ENCODE measurements at places on chromosomes 1 and 21.

DNA sequence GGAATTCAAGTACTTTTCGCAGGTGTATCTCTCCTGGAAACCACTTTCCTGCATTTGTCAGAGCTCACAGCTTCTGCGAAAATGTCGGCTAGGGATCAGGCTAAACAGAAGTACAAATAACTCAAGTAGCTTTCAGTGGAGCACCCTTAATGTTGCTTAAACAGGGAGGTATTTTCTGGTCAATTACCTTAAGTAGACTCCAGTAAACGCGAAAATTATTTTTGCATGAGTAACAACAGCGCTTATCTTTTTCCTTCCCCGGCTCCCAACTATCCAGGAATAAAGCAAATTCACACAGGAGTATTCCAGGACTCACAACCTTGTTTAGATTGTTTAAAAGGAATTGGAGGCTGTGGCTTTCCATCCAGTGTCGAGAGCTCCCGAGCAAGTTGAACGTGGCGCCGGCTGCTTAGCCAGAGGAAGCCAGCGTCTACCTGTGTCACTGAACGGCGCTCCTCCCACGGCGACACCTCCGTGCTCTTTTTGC is 7.3 kb upstream of the SIM2 start:
- no peak for DNase-seq

GRCh38 chr1:40897513-40897912 is 35.4 kb upstream of the CITED4 start:
- DNase-seq = no peak

GRCh38 chr1:232891656-232892317 is 58.6 kb upstream of the NTPCR start:
- DNase-seq = no peak

DNA sequence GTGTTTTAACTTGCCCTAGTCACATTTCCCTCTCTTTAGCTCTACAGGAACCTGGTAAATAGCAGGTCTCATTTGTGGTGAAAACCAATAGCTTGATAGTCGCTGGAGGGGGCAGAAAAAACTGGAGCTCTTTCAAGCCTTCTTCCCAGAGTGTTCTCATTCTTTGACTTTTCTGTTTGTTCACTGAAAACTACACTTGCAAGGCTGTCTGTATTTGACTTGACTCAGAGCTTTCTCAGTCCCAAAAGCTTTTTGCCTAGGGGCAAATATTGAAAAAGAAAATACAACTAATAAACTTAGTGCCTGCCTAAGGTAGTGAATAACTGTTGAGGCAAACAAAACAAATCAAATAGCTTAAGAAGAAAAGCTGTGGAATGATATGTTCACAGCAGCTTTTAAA is 217.1 kb upstream of the CHRM3 start:
- DNase-seq = no peak

DNA sequence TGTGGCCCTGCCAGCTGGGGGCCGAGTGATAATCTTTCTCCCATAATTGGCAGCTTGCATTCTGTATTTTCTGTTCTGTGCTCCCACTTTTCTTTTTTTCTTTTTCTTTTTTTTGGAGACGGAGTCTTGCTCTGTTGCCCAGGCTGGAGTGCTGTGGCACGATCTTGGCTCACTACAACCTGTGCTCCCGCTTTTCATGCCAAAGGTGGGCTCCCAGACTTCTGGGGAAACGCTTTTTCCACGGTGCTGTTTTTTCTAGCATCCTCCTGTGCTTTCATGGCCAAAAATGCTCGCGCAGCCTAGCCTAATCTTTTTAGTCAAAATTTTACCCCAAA is 585 bp upstream of the AHCTF1 start:
- DNase-seq = no peak

DNA sequence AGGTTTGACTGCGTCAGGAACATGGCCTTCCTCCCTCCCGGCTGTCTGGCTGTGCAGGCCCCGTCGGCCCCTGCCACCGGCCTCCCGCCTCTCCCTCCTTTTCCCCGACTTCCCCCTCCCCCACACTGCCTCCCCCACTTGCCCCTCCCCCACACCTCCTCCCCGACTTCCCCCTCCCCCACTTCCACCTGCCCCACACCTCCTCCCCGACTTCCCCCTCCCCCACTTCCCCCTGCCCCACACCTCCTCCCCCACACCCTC is 52.6 kb downstream of the SLC19A1 start:
- DNase-seq = no peak

DNA sequence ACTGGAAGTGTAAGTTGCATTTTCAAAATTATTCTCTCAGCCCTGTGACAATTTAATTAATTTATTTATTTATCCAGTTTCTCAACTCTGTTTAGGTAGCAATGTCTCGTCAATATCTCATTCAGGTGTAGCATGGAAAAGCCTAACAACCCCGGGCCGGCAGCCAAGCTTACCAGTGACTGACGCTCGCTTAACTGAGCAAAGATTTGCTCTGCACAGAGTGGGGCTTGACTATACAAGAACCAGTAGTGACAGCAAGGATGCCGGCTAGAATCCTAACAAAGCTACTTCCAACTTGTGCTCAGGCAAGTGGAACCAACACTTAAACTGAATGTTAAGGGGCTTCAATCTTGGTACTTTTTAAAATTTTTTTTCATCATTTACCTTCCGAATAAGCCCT is 80.9 kb upstream of the ESRRG start:
- DNase-seq = no peak

DNA sequence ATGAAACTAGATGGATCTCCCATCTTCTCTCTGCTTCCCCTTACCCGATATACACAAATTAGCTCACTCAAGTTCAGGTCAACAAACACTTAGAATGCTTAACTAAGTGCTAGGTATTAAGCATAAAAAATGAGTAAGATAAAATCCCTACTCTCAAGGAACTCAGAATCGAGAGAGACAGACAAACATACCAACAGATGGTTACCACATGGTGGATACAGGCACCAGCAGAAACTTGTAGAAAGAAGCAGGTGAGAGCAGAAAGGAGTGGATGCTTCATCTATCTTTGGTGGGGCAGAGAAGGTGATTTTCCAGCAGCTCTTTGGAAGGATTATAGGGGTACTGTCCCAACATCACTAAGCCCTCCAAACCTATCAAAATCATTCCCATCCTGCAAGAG is 32.2 kb downstream of the C8B start:
- DNase-seq = no peak

- no peak for DNase-seq
Measured at GRCh38 chr1:237759377-237759776, 131.3 kb downstream of the ZP4 start.

DNA sequence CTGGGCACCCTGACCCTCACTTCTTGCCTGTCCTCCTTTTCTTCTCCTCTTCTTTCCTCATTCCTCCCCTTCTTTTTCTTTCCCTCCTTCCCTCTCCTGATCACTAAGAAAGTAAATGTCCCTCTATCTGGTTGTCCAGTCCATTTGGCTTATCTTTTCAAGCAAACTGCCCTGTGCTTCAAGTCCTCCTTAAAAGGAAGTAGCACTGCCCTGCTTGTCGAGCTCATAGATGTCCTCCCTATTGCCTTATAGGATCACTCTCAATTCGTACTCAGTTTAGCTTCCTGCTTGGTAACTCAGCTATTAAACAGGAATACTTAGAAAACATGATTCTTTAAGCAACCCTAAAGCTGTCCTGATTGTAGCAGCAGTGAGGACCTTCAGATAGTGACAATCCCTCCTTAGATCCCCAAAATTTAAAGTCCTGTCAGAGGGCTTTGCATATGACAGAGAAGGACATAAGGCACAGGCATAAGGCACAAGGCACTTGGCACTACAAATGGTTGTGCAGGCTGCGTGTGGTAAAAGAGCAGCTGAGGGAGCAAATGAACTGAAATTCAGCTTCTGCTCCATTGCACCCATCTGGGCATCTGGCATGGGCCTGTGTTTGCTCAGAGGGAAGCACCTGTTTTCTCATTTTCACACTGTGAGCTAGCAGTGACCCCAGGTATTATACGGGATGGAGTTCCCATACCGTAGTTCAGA is 26.1 kb upstream of the SLAMF6 start:
- no peak for DNase-seq

DNA sequence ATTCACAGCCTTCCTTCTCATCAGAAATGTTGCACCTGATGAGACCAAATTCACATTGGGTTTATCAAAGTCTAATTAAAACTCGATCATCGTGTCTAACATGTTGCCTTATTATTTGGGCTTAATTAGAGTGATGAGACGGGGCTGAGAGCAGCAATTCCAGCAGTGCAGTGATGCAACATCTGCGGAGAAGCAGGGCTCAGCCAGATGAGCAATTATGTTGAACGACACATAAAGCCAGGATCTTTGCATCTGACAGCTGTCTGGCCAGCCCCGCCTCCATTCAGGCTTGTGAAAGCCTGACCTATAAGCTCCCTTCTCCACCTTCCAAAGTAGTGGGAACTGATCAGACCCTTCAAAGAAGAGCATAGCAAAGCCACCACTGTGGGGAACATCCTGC is 109.8 kb downstream of the C1orf94 start:
- DNase-seq = no peak

- DNase-seq = no peak
Measured at GRCh38 chr1:206563367-206564207, 48.7 kb downstream of the EIF2D start.

DNA sequence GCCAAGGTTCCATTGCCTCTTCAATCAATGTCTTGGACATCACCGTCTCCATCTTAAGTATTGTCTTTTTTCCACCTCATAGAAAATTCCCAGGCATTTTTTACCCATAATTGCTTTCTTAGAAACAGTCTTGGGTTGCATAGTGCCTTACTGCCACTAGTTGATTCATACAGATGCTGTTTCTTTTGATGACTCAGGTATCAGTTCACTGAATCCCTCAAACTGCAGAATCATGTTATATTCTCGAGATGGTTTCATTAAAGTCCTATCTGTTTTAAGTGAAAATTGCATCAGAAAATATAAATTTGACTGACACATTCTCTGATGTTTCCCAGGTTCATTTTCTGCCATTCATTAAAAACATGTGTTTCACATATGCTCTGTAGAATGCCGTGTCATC is 1489.1 kb downstream of the BRINP3 start:
- DNase-seq = no peak

- no peak for DNase-seq
Measured at GRCh38 chr21:31354604-31355443, 10.8 kb upstream of the TIAM1 start.

DNA sequence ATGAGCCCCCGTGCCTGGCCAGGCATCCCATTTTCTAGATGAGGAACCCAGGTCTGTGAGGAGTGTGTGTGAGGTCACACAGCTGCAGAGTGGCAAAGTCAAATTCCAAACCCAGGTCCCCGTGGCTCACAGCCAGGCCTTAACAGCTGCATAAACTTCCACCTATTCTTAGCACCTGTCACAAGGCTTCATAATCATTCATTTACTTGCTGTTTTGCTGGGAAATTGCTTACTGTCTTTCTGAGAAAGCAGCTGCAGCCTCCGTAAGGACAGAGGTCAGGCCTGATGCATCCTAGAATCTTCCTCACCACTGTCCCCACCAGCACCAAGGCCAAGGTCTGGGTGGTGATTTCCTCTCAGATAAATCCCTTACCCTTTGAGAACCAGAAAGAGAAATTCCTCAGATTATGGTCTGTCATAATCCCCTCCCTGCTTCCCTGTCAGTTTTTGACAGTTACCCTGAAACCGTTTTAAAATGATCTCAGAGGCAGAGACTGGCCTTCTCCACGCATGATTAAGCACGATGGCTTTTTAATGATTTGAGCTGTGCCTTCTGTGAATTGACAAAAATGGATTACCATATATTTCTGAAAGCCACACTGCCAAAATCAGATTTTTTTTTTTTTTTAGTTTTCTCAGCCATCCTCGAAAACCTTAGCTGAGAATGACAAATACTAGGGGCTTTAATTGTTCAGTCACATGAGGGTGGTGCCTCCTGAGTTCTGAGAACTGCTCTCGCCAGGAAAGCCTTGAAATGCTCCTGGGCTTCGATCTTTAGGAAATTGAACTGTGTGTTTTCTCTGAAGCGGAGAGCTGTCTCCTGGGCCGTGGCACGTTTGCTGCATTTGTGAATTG is 70.0 kb upstream of the SELENON start:
- DNase-seq = peak; percentile 10

Measured in right cardiac atrium (tissue), 5 donors.